Activated CD8-positive, alpha-beta memory T cell treated with anti-CD3 and anti-CD28 coated beads for 1 hour (primary cell): ENCODE measurements at places on chromosomes 16 and 17.

DNA sequence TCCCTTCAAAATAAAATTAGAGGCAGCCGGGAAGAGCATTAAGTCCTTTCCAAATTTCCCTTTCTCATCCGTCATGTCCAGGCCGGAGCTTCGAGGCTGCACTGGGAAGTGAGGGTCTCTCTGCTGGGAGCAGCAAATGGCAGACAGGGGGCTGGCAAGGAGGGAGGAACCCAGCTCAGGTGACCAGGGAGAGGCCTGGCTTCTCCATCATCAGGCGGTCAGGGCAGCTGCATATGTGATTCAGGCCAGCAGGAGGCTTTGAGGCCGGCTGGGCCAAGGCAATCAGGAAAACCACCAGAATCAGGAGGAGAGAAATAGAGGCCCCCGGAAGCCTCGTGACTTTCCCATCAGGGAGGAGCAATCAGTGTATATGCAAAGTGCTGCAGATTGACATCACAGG lies 85.0 kb upstream of the RPL38 start:
- DNase-seq, result no peak

- DNase-seq, result no peak
Observed at GRCh38 chr17:66281661-66282369, 20.6 kb upstream of the PRKCA start.

DNA sequence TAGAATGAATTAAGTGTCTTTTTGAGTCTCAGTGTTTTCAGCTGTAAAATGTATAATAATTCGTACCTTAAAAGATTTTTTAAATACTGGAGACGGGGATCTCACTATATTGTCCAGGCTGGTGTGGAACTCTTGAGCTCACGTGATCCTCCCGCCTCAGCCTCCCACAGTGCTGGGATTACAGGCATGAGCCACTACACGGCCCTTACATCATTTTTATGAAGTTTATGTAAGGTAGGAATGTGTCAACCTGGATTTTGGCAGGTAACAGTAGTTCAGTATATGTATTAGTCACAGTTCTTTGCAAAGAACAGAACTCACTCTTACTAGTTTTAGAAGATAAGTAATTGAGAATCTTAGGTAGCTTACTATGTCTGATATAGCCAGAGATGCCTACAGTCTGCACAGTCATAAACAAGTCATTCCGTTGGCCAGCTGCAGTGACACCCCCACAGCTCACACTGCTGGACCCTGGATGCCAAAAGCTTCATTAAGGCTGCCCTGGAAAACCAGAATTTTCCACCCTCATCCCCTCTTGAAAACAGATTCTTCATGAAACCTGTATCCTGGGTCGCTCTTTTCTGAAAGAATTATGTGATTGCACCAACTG lies 583 bp upstream of the COX6A2 start:
- DNase-seq, result no peak

GRCh38 chr17:57556977-57557376 lies 188.1 kb downstream of the CCDC182 start:
- no peak for DNase-seq

- no peak for DNase-seq
Observed at GRCh38 chr16:7313170-7313569, 19.5 kb upstream of the RBFOX1 start.

- DNase-seq, result no peak
Observed at GRCh38 chr16:23670137-23670776, 8.4 kb upstream of the PLK1 start.

- DNase-seq, result peak; percentile 14
Observed at GRCh38 chr17:66667491-66668030, 167.4 kb upstream of the CACNG5 start.

DNA sequence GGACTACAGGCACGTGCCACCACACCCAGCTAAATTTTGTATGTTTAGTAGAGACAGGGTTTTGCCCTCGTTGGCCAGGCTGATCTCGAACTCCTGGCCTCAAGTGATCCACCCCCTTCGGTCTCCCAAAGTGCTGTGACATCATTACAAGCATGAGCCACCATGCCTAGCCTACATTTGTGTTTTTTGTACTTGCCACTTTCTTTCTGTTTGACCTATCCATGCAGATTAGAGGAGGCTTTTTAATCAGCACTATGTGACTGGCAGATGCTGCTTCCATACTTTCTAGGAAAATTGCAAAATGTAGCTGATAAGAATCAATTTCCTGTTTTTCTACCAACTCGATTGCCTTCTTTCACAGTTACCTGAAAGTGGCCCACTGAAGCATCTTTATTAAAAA lies 57.3 kb downstream of the B9D1 start:
- DNase-seq, result no peak

DNA sequence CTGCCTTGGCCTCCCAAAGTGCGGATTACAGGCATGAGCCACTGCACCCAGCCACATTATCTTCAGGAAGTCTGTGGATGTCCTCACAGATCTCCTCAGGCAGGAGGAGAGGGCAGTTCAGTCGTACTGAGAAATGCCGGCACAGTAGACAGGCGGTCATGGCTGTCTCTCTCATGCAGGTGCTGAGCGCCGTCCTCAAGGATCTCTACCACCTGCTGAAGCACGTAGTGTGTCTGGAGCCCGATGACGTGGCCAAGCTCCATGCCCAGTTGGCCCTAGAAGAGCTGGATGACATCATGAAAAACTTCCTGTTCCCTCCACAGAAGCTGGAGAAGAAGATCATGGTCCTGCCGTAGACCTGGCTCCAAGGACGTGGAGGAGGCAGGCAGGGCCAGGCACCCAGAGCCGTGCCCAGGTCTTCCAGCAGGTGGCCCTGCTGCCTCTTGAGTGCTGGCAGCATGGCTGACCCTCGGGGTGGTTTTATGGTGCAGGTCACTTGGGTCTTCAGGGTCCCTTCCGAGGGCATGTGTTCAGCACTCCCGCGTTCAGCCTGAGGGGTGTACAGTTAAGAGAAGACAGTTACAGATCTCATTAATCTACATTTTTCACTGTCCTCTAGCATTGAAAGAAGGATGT lies 22.0 kb upstream of the HAS3 start:
- no peak for DNase-seq

- no peak for DNase-seq
Observed at GRCh38 chr17:75093548-75094158, 5.9 kb downstream of the SLC16A5 start.

GRCh38 chr16:27237219-27238015 lies 31.2 kb downstream of the NSMCE1 start:
- DNase-seq, result peak; percentile 64

- DNase-seq, result no peak
Observed at GRCh38 chr17:17765359-17766076, 71.3 kb downstream of the SREBF1 start.

GRCh38 chr17:31250229-31250628 lies 46.8 kb downstream of the OMG start:
- DNase-seq, result no peak

DNA sequence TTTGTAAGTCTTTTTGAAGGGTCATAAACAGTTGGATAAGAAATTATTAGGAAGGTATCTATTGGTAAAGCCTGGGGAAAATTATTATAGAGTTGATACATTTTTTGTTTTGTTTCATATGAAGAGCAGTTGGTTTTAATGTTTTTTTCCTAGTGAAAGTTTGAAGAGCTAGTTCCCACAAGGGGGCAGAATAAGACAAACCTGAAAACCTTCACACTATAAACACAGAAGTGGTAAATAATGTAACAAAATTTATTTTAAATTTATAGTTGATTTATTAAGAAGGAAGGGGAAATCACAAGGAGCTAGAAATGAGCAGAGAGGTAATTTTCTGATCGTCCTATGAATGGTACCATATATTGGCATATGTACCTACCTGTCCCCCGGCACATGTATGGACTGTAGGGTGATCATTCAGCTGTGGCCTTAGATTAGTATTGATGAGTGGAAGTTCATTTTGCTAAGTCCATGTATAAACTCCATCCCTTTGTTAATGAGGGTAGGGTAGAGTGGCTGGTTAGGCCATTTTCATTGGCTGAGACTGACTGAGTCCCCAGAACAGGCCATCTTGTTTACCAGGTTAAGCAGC lies 116.3 kb downstream of the TANC2 start:
- DNase-seq, result no peak
